ENCODE measurements at places on chromosomes 1 and 21. TPM values are rescaled to one million over a fixed set of nuclear protein-coding genes. Genes with fewer than 3 reads are reported as not detected.

FCER1A gene
- not detected for total RNA-seq

SHE gene
- 66.0 TPM for total RNA-seq

OR2L2 gene
- total RNA-seq, result under 0.01 TPM

MROH9 gene
- total RNA-seq, result not detected

ABCA4 gene
- 5.2 TPM for total RNA-seq

LZIC gene
- 25.5 TPM for total RNA-seq

BEND5 gene
- total RNA-seq, result 0.65 TPM

PROK1 gene
- not detected for total RNA-seq

MATN1 gene
- under 0.01 TPM for total RNA-seq

CGN gene
- total RNA-seq, result under 0.01 TPM
